ENCODE measurements at places on chromosomes 7 and 10.
A peak's percentile ranks its signal among the peaks of the same experiment; 100 is the strongest.

DNA sequence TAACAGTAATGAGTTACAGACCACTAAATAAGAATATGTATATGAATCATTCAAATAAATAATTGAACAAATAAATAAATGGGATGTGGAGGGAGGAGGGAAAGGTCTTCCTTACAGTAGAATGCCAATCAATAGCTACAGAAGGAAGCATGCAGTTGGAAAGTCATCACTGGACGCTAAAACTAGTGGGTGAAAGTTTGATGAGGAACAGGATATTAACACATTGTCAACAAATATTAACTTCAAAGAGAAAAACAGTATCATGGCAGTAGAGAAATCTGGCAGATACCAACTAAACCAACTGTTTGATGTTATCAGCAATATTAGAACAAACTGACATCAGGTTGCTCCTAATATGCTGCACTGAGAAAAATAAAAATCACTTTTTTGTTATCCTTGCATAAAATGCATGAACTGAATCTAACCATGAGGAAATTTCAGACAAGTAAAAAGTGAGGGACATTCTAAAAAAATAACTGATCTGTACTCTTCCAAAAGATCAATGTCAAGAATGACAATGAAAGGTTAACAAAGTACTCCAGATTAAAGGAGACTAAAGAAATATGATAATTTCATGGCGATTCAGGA, 94.1 kb downstream of the ZFAND4 start:
- DNase-seq: no peak

DNA sequence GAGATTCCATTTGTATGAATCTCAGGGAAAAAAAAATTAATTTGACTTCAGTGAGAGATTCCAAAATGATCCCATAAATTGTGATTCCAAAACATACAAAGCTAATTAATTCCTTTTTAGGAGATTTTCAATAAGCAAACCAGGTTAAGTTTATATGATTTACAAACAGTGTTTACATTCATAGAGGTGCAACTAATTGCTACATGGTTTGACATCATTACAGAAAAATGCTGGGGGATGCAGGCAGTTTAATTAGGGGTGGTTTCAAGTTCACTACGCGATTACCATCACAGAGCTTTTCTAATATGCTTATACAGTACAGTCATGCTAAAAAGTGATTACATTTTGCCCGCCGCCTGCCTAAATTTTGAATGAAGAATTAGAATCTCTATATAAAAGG, 143.2 kb upstream of the MGMT start:
- no peak for DNase-seq

GRCh38 chr10:124300224-124300623, 118.5 kb downstream of the OAT start:
- no peak for DNase-seq

DNA sequence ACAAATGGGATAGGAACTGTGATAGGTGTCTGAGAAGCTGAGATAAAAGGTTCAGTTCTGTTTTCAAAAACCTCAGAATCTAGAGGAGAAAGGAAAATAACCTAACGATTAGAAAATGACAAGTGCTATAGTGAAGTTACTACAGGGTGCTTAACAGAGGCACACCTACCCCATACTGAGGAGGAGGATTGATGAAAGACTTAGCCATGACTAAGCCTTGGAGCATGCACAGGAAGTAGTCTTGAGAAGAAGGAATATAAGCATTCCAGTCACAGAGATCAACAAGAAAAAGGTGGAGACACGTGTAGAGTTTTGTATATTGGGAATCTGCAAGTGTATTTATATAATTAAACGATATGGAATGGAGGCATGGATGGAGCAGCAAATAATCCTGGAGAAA, 1225.5 kb upstream of the CELF2 start:
- DNase-seq: no peak

- DNase-seq: no peak
Measured at GRCh38 chr7:17153536-17153935, 144.9 kb upstream of the AHR start.

DNA sequence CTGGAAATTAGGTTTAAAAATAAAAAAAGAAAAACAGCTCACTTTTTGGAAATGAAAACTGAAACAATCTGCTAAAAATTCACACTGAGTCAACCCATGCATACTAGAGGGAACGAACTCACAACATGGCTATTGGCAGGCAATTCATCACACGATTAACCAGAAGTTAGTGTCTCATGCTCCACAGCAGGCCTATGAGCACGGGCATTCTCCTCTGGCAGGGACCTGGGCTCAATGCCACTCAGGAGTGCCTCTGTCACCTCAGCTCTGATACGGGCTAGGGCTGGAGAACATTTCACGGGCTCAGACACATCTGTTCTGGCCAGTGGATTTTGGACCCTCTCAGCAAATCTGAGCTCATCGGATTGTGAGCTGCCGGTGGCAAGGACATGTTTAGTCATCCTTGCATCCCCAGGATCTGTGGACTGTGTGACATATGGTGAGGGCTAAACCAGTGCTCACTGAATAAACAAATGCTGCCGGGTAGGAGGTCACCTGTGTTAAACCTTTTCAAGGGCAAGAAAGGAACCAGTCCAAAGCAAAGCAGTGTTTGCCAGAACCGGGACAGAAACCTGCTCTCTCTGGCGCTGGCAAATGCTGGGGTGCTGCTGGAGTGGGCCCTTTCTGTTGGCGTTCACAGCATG, 40.1 kb downstream of the POLR3A start:
- no peak for DNase-seq

GRCh38 chr7:96928965-96929364, 76.4 kb upstream of the DLX6 start:
- no peak for DNase-seq

GRCh38 chr10:79046326-79046725, 22.4 kb upstream of the ZMIZ1 start:
- no peak for DNase-seq

- DNase-seq: no peak
Measured at GRCh38 chr10:117131376-117132327, 6.4 kb downstream of the VAX1 start.

GRCh38 chr10:7417807-7418206, 7.0 kb upstream of the SFMBT2 start:
- DNase-seq: no peak

- no peak for DNase-seq
Measured at GRCh38 chr7:34332006-34332405, 326.0 kb upstream of the NPSR1 start.

GRCh38 chr10:24483701-24484100, 240.0 kb downstream of the ARHGAP21 start:
- DNase-seq: no peak

GRCh38 chr10:12788277-12788676, 213.2 kb downstream of the CCDC3 start:
- DNase-seq: no peak

DNA sequence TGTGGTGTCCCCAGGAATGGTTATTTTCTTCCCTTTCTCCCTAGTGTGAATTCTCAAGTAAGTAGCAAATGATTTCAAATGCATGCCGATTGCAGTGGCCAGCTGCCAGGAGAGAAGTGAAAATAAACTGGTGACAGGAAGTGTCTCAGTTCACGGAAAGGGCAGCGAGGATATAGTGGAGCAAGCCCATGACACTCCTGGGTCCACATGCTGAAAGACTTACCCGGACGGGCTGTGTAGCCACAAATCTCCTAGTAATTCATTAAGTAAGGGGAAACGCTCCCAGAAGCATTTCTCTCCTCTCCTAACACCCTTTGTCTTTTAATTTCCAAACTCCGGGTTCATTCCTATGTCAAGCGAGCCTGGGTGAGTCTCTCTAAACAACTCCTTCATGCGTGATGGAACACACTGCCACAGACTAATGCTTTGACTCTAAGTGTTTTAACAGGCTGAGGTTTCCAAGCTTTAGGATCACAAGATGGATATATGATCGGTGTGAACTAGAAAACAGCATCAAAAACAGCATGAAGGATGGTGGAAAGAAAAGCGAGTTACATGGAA, 125.6 kb downstream of the CYP26A1 start:
- peak; percentile 35 for DNase-seq

GRCh38 chr7:98870121-98870651, 372 bp upstream of the TMEM130 start:
- peak; percentile 66 for DNase-seq

GRCh38 chr10:100485366-100485765, 22.6 kb downstream of the WNT8B start:
- no peak for DNase-seq

DNA sequence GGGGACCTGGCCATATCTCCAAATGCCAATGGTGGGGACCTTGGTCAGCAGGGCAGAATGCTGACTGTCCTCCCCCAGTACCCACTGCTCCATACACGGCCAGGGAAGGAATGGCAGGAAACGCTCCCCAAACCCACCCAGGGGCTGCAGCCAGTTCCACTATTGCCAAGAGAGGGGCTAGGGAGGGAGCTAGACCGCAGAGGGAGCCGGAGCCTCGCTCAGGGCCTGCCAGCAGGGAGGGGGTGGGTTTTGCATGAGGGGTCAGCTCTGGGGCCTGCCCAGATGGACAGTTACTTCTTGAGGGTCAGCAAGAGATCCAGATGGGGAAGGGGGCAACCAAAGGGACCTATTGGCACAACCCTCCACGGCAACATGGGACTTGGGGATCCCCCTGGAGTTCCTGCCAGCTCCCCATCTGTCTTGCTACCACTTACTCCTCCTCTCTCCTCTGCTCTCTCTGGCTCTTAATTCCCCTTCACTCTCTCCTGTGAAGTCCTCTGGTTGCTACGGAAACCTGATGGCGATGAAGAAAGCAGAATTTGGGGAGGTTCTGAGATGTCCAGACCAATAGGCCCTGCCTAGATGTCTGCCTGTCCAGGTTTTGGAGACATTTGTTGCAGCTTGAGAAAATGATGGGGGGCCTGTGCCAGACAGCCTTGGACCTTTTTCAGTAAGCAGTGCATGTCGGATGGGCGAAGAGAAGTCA, 12.6 kb downstream of the FGF8 start:
- no peak for DNase-seq

- no peak for DNase-seq
Measured at GRCh38 chr10:132943058-132943790, 854 bp upstream of the CFAP46 start.

DNA sequence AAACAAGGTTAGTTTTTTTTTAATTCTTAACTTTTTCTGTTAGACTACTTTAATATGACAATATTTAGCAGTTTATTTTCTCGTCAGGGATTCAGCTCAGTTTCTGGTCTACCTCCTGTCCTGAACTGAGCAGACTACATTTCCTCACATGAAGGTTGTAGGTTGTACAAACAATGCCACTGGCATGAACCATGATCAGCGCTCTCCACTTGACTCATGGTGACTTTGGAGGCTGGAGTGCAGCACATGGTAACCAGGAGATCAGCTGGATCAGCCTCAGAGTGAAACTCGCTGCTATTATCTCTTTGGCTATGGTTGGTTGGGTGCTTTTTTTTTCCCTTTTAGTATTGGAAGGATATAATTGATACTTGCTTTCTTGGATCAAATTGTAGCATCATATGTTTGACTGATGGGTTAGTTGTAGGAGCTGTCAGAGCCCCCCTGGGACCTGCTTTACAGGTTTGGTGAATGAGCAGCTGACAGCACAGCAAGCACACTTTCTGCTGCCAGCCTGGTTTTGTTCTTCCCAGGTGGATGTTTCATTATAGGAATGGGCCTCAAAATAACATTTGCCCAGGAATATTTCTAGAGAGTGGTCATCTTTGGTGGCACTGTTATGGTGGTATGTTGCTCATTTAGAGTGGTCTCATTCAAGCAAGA, 556.4 kb downstream of the AUTS2 start:
- DNase-seq: no peak

GRCh38 chr10:118057361-118057760, 10.6 kb upstream of the RAB11FIP2 start:
- DNase-seq: no peak

DNA sequence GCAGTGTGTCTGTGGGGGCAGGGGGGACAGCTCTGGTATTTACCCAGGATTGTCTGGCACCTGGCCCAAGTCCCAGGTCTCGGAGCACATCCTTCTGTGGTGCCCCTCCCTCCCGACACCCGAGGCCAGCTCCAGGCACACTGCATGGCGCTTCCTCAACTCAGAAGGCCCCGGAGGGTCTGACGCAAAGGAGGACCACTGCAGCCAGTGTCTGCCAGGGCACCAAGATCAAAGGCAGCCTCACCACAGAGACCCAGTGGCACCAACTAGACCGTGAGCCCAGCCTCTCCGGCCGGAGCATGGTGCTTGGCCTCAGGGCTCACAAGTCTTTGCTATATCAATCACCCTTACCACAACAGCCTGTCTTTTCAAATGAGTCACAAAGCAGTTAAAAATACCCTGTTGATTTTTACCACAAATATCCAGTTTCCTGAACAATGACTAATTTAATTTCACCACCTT, 99.3 kb upstream of the DDC start:
- no peak for DNase-seq

DNA sequence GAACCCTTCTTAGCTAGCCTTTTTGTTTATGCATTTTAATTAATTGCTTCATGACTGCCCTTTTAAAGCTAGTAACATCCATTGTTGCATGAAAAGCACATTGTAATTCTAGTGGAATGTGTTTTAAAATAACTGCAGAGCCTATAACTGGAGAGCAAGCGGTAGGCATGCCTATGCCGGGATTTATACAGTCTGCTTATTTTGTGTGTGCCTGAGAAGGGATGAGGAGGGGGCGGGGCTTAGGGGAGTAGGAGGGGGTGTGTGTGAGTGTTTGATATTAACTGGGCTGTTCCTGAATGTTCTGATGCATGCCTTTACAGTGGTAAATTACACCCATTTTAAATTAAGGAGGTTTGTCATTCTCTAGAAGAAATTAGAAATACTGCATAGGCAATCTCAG, 208.1 kb downstream of the TCF7L2 start:
- DNase-seq: no peak

GRCh38 chr10:99827936-99828335, 45.5 kb downstream of the ABCC2 start:
- no peak for DNase-seq

DNA sequence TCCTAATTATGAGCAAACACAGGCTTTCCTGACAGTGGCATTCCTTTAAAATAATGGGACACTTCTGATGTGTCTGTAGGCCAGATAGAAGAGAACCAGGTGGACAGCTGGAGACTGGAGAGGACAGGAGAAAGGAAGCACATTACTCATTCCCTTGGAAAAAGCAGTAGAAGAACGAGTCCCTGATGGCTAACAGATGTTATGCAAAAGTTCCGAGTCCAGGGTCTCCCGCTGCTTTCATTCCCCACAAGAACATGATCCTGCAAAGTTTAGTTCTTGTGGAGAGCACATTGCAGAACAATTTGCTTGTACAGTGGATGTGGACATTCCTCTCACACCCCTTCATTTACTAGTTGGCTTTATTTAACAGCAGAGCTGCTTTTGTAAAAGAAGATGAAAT, 137.6 kb downstream of the GPAM start:
- DNase-seq: no peak

GRCh38 chr10:77233466-77233865, 404.1 kb downstream of the KCNMA1 start:
- DNase-seq: no peak
